ENCODE measurements at places on chromosomes 16 and 17. TPM values are rescaled to one million over a fixed set of nuclear protein-coding genes. Genes with fewer than 3 reads are reported as not detected.

Gene NPIPA7
- total RNA-seq = 9.5 TPM

Gene SPHK1
- total RNA-seq = 1.7 TPM

Gene KRTAP4-6
- not detected for total RNA-seq

Gene HBQ1
- not detected for total RNA-seq

Gene IRX5
- total RNA-seq = 1.9 TPM

Gene BCO1
- total RNA-seq = 9.1 TPM

- peaks cover 6% of the 10 kb centered on the region for H3K36me3 ChIP-seq
- H3K4me3 ChIP-seq = no peak overlapping the region
- no peaks in the 10 kb centered on the region for H3K27me3 ChIP-seq
- H3K4me1 ChIP-seq = no peaks in the 10 kb centered on the region
Measured at GRCh38 chr16:53068423-53068833, 13.6 kb downstream of the CHD9 start.

DNA sequence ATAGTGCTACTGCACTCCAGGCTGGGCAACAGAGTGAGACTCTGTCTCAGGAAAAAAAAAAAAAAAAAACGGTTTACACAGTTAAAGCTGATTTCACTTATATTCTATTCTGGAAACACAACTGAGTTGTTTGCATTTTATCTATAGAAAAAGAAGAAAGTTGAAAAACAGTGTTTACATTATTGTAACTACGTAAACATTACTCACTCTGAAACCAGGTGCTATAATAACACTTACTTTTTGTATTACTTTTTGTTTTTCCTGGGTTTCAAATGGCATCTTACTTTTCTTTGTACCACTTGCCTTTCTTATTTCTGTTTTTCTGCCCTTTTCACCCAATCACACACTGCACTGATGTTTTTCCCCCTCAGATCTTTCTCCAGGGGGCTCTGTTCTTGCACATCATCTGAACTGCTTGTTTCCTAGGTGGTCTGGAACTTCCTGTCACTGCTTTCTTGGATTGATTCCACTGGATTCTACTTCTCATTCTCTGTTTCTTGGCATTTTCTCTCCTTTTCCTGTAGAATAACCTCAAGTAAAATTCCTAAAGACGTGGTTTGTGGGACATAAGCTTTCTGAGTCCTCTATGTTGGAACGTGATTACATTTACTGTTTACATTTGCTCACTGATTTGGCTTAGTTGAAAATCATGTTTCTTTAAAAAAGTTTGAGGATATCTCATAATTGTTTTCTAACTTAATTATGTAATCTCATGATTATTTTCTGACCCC lies 142.1 kb downstream of the HS3ST3B1 start:
- no peak overlapping the region for H3K27ac ChIP-seq
- no peaks in the 10 kb centered on the region for H3K4me1 ChIP-seq
- no peak overlapping the region for H3K4me3 ChIP-seq
- no peaks in the 10 kb centered on the region for H3K27me3 ChIP-seq
- DNase-seq = no peak

GRCh38 chr17:81402981-81403467 lies 7.8 kb downstream of the BAHCC1 start:
- no peak overlapping the region for H3K27ac ChIP-seq
- no peak for DNase-seq
- H3K4me3 ChIP-seq = no peak overlapping the region
- H3K27me3 ChIP-seq = peaks cover 97% of the 10 kb centered on the region

DNA sequence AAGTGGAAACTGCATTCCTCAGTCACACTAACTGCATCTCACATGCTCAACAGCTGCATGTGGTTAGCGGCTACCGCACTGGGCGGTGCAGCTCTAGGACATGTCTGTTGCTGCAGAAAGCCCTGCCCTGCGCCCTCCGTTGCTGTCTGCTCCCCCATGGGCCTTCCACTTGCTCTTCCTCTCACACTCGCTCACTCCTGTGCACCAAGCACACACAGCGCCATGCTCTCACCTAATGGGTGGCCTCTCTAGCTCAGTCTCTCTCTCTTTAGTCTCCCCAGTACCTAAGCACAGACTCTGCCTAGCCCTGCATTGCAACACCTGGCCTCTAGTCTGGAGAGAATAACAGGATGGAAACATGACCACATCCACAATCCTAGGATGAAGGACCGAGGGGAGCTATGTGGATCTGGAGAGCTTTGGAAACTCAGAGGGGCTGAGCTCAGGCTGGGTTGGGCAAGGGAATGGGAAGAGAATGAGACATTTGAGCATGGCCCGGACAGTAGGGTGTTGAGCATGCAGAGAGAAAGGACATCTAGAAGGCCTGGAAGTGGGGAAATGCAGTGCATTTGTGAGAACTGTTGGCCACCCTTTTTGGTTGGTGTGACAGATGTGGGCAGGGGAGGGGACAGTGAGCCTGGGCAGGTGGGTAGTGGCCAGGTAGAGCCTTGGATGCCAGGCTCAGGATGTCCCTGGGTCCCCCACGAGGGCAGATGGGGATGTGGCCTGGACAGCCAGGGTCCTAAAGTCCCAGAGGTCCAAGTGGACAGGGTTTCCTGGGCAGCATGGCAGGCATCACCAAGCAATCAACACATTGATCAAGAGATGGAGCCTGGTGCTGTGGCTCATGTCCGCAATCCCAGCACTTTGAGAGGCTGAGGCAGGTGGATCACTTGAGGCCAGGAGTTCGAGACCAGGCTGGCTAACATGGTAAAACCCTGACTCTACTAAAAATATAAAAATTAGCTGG lies 16.1 kb downstream of the SGCA start:
- peaks cover 6% of the 10 kb centered on the region for H3K36me3 ChIP-seq
- no peak overlapping the region for H3K4me3 ChIP-seq
- DNase-seq = no peak
- H3K27me3 ChIP-seq = peaks cover 51% of the 10 kb centered on the region

- no peaks in the 10 kb centered on the region for H3K27me3 ChIP-seq
- H3K36me3 ChIP-seq = peaks cover 13% of the 10 kb centered on the region
- peaks cover 20% of the 10 kb centered on the region for H3K4me1 ChIP-seq
- H3K27ac ChIP-seq = no peak overlapping the region
Measured at GRCh38 chr17:29167393-29168078, 12.7 kb downstream of the MYO18A start.

- H3K27ac ChIP-seq = no peak overlapping the region
- H3K36me3 ChIP-seq = peaks cover 1% of the 10 kb centered on the region
- DNase-seq = no peak
- H3K4me3 ChIP-seq = no peak overlapping the region
- peaks cover 2% of the 10 kb centered on the region for H3K4me1 ChIP-seq
Measured at GRCh38 chr17:30964876-30965275, 6.0 kb upstream of the RNF135 start.

DNA sequence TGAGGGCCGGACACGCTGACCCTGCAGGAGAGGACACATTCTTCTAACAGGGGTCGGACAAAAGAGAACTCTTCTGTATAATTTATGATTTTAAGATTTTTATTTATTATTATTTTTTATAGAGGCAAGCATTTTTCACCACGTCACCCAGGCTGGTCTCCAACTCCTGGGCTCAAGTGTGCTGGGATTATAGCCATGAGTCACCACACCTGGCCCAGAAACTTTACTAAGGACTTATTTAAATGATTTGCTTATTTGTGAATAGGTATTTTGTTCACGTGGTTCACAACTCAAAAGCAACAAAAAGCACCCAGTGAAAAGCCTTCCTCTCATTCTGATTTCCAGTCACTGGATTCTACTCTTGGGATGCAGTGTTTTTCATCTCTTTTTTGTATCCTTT lies 2.3 kb upstream of the SERPINF1 start:
- no peak for DNase-seq
- H3K27me3 ChIP-seq = peaks cover 12% of the 10 kb centered on the region
- no peaks in the 10 kb centered on the region for H3K4me1 ChIP-seq
- no peaks in the 10 kb centered on the region for H3K36me3 ChIP-seq
- no peak overlapping the region for H3K27ac ChIP-seq

- H3K27me3 ChIP-seq = no peaks in the 10 kb centered on the region
- H3K27ac ChIP-seq = no peak overlapping the region
- H3K4me1 ChIP-seq = peaks cover 10% of the 10 kb centered on the region
- peaks cover 9% of the 10 kb centered on the region for H3K36me3 ChIP-seq
- DNase-seq = no peak
- H3K4me3 ChIP-seq = no peak overlapping the region
Measured at GRCh38 chr16:24577167-24577566, 37.8 kb downstream of the RBBP6 start.

DNA sequence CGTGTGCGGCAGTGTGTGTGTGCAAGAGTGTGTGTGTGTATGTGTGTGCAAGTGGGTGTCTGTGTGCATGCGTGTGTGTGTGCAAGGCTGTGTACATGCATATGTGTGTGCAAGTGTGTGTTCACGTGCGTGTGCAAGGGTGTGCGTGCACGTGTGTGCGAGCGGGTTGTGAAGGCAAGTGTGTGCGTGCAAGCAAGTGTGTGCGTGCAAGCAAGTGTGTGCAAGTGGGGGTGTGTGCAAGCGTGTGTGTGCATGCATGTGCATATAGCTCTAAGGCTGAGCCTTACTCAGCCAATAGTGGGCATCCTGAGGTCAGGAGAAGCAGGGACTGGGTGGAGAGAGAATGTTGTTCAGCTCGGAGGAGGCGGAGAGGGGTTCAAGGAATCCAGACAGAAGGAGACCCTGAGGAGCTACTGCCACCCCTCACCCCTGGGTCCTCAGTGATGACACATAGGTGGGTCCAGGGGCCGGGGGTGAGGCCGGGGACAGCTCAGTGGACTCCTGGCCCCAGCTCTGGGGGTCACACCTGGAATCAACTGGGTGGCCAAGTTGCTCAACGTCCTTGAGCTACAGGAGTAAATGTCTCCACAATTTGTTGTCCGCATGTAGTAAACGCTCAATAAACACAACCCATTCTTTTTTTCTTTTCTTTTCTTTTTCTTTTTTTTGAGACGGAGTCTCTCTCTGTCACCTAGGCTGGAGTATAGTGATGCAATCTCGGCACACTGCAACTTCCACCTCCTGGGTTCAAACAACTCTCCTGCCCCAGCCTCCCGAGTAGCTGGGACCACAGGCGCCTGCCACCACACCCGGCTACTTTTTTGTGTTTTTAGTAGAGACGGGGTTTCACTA lies 1.8 kb downstream of the PRR29 start:
- H3K27ac ChIP-seq = no peak overlapping the region
- H3K27me3 ChIP-seq = peaks cover 44% of the 10 kb centered on the region
- no peak for DNase-seq
- H3K4me1 ChIP-seq = no peaks in the 10 kb centered on the region
- no peak overlapping the region for H3K4me3 ChIP-seq

GRCh38 chr16:55418586-55418985 lies 60.4 kb upstream of the MMP2 start:
- no peak for DNase-seq
- no peak overlapping the region for H3K4me3 ChIP-seq
- peaks cover 86% of the 10 kb centered on the region for H3K27me3 ChIP-seq
- H3K27ac ChIP-seq = no peak overlapping the region
- no peaks in the 10 kb centered on the region for H3K4me1 ChIP-seq

DNA sequence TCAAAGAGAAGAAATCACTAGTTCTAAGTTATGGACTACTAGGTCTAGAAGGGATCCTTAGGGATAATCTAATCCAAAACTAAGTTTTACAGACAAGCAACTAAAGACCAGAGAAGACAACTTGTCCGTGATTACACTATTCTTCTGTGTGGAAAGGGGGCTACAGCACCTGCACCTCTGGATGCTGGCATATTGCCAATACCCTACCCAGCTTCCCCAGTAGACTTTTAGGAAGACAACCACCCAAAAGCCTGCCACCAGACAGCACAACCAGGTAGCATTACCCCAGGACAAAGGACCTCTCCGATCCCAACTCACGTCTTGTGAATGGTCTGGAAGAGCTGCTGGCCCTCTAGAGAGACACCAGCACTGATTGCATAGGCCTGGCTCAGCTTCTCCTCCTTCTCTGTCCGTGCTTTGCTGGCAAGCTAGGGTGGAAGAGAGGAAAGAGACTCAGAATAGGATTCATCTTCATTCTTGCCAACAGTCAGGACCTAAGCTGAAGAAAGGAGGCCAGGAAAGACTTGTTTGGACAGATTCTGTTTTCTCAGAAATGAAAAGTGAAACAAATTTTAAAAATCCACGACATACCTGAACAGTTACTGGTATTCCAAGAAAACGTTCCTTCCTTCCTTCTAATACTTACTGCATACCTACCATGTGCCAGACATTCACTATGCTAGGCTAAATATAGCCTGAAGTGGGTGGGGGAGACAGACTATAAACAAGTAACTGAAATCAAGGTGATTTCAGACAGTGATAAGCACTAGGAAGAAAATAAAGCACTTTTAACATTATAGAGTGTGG lies 25.3 kb upstream of the TMEM101 start:
- peaks cover 11% of the 10 kb centered on the region for H3K4me1 ChIP-seq
- H3K4me3 ChIP-seq = no peak overlapping the region
- peaks cover 69% of the 10 kb centered on the region for H3K36me3 ChIP-seq
- H3K27ac ChIP-seq = no peak overlapping the region
- no peak for DNase-seq

DNA sequence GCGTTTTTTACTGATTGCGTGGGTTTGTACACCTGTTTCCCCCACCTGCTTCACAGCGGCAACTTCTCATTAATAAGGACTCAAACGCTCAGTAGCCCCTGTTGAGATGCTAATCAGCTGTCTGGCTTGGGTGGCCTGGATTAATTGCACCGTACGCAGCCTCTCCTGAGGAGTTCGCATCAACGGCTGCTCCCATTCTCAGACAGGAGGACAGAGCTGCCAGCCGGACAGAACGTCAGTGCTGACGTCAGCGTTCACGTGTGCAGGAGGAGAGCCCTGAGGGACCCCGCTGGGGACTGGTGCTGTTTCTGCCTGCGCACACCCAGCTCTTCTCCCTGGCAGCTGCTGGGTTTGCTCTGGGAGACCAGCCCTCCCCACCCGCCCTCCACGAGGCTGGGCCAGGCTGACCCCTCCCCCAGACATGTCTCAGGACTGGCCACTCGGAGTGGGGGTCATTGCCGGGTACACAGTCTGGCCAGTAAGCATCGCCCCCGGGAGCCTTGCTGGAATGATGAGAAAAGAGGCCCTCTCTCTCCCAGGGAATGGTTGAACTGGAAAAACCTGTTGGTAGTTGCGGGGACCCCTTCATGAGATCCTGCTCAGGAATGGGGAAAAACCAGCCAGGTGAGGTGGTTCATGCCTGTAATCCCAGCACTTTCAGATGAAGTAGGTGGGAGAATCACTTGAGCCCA lies 5.7 kb upstream of the BANP start:
- no peaks in the 10 kb centered on the region for H3K27me3 ChIP-seq
- peaks cover 39% of the 10 kb centered on the region for H3K36me3 ChIP-seq
- peaks cover 41% of the 10 kb centered on the region for H3K4me1 ChIP-seq

- H3K4me3 ChIP-seq = no peak overlapping the region
- no peaks in the 10 kb centered on the region for H3K4me1 ChIP-seq
- no peak for DNase-seq
- H3K27me3 ChIP-seq = peaks cover 20% of the 10 kb centered on the region
- H3K27ac ChIP-seq = no peak overlapping the region
Measured at GRCh38 chr17:19414396-19415280, 3.6 kb downstream of the RNF112 start.

All from Calu3 (cell line).